ENCODE measurements at places on chromosomes 2 and 18.

GRCh38 chr18:39840406-39840805 lies 2114.6 kb upstream of the PIK3C3 start:
- no peak for DNase-seq

DNA sequence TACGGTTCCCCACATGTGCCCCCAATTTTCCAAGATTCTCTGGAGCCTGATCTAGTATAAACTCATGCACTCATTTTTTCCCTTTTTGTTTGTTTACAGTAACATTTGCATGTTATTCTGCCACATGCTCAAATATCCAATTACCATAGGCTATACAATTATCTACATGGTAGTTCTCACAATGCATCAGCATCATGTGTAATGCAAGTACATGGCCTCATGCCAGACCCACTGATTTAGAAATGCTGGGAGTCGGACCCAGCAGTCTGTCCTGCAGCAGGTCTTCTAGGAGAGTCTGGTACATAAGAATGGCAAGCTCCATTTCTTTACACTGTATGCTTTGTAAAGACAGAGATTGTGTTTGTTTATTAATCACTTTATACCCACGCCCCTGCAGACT lies 107.7 kb downstream of the CBLN2 start:
- DNase-seq = no peak

GRCh38 chr2:84927275-84927627 lies 21.8 kb downstream of the TMSB10 start:
- no peak for DNase-seq

- no peak for DNase-seq
Observed at GRCh38 chr2:7803515-7803914, 878.3 kb upstream of the ID2 start.

DNA sequence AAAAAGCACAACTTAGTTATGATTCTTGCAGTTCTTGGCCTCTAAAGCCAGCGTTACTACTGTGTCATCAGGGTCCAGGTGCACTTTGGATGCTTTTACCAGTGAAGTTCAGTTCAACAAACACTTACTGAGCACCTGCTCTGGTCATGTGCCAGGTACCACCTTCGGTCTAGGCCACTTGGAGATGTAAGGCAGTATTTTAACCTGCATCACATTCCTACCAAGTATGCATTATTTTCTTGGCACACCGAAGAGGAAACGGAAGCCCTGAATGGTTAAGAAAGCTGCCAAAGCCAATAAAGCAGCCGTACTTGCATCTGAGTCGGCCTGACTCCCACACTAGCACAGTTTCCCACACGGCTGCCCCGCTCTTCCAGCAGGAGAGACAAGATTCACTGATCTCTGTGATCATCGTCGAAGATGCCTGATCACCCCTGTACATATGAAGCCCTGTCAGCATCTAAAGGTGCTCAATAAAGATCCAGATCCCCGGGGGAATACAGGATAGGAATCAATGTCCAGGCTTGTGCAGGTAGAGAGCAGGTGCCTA lies 427.1 kb downstream of the EIPR1 start:
- no peak for DNase-seq

DNA sequence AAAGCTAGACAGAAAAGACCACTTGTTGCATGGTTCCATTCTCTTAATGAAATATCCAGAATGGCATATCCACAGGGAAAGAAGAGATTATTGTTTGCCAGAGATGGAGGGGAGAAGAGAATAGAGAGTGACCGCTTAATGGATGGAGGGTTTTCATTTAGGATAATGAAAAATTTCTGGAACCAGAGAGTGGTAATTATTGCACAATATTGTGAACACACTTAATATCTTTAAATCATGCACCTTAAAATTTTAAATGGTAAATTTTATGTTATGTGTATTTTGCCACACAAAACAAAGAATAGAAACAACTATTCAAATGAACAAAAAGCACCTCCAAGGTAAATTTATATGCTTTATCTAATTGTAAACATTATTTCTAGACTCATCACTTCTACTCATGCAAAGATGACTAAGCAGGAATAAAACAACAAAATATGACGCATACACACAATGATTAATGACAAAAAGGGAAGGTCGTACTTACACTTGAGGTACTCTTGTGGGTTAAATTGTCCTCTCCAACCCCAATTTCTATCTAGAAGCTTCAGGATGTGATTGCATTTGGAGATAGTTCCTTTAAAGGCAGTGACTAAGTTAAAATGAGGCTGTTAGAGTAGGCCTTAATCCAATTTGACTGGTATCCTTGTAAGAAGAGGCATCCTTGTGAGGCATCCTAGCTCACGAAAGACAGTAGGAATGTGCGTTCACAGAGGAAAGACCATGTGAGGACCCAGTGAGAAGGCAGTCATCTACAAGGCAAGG lies 18.7 kb upstream of the DHRS9 start:
- DNase-seq = no peak

DNA sequence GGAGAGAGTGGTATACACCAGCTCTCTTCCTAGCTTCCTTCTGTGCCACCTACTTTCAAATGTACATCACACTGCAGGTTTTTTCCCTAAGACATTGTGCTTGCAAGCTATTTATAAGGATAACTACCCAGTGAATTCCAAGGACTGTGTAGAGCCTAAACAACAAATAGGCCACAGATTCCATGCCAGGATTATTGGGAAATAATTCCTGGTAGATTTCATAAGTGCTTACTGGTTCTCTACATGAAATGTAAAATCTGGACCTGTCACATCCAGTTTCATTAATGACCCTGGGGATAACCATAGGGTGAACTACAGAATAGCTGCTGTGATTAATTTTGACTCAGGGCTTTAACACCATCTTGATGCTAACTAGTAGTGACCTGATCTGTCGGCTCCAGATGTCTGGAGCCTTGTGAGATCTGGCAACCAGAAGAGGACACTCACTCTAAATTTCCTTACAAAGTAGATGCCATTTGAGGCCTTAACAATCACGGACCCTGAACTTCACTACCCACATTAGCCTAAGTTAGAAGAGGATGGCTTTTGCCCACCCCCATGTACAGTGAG lies 34.3 kb upstream of the LGALSL start:
- DNase-seq = no peak

DNA sequence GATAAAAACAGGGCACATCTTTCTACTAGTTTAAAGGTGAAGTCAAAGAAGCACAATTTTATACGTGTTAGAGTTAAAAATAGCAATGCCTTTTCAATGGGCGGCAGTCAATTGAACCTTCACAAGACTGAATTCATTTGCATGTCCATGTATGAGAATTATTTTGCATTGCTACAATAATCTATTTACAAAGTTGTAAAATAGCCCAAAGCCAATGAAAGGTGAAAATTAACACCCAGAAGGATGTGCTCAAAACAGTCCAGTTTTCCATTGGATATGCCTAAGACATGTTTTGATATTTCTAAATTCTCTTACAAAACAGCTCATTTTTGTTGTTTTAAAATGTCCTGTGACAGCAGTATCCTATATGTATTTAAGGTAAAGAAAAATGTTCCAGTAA lies 425.1 kb upstream of the SYT4 start:
- DNase-seq = no peak

DNA sequence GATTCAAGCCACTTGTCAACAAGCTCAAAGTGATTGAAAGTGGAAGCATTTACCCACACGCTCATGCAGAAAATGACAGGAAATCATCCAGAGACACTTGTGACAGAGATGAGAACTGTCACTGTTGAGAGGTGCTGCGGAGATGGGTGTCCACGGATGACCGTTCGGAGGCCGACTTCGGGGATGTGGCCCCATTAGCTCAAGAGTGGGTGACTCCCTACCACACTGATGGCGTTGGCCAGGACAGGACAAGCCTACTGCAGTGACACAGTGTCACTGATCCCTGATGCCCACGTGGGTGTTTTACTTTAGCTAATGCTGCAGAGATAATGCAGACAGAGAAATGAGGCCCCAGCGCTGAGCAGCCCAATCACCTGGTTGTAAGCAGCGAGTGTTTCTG lies 81.5 kb upstream of the YWHAQ start:
- peak; percentile 21 for DNase-seq

DNA sequence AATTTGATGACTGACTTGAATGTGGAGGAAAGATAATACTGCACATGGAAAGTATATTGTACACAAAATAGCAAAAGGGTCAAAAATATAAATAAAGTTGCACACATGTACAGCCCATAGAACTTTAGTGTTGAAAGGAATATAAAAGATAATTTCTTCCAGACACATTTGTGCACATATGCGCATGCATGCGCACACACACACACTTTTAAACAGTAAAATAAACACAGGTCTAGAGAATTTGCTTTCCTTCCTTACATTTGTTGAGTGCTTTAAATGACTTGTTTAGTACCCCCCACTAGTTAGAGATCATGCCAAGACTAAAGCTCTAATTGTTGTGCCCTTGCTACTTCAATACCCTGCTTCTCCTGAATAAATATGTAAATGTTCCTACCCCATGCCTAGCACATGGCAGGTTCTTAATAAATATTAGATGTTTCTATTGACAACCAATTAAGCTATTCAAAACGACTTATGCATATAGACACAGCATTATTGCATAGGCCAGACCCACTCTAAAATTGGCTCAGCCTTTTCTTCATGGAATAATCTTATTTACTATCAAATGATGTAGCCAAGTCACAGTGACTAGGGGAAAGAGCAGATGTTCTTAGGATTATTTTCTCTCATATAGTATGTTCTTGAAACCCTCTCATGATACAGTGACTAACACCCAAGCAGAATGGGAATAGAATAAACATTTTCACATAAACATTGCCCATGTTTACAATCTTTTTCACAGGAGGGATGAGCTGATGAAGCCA lies 165.5 kb upstream of the ACVR2A start:
- no peak for DNase-seq

DNA sequence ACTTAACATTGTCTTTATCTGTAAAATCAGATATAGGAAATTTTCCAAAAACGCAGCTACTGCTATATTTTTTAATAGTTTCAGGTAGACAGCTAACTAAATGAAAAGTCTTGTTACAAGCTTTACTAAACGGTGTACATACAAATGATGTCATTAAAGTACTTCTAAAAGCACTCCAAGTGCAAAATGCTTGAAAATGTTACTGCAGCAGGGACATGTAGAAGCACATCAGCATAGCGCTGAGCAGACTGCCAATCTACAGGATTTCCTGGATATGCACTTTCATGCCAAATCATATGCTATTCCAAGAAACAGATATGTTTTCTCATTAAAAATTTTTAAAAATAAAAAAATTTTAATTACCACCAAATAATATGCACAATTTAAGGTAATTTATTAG lies 61.7 kb downstream of the SMAD2 start:
- DNase-seq = no peak

DNA sequence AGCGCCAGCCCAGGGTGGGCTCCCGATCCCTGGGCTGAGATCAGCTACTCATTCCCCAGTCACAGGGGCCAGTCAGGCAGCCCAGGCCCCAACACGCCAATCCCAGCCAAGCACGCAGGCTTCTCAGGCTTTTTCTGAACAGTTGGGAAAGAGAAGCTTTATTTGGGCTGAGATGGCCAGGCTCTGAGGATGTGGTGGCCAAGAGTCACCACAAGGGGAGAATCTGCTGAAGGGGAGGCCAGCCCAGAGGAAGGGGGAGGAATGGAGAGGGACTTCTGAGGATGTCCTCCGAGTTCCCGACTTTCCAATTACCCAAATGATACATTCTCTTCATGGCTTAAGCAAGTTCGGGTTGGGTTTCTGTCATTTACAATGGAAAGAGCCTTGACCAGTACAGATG lies 2.8 kb upstream of the DIPK1C start:
- DNase-seq = no peak

DNA sequence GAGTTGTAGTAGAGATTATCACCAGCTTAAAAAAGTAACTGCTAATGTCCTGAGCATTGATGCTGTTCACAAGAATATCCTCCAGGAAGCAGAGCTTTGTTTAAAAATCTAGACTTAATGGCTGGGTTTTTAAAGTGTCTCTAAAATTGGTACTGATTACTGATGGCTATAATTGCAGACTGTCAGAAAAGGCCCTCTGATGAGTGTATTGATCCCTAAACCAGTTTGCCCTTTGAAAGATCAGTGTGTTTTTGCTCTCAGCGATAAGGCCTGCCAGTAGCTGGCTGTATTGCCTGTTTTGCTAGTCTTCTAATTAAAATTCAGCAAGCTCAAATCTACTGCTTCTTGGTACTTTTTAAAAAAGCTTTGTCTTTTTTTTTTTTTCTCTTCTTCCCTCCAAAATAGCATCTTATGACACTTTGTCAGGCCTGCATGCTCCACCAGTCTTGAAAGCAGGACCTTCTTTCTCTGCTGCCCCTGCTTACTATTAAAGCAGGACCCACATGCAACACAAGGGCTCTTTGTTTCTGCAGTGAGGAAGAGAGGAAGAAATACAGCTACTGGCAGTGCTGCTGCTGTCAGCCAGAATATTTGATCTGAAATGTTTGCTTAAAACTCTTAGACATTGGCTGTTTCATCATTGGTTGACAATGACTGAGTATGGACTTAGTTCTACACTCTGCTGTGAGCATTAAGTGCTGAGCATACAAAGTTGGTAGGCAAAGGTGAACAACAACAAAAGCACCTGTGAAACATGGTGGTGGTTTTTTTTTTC lies 1.8 kb downstream of the SEC11C start:
- no peak for DNase-seq

DNA sequence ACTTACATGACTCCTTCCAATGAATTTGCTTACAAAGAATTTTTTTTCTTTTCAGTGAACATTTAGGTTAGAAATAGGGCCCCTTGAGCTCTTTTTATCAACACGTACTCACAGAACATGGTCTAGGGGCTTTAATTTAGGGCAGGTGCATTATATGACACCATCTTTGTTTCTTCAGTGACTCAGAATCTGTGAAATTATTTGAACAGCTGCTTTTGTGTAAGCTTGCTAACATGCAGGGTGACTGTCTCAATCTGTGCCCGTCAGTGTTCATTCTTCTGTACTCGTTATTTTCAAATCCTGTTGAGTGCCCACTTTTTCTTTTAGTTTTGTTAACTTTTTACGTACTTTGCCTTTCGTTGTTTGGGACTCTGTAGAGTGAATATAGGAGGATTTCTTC lies 52.8 kb upstream of the CABYR start:
- no peak for DNase-seq

GRCh38 chr2:54814389-54815147 lies 91.1 kb downstream of the EML6 start:
- no peak for DNase-seq

- DNase-seq = no peak
Observed at GRCh38 chr2:61410185-61410584, 60.7 kb downstream of the USP34 start.

- no peak for DNase-seq
Observed at GRCh38 chr2:225037415-225038230, 4.6 kb downstream of the DOCK10 start.

DNA sequence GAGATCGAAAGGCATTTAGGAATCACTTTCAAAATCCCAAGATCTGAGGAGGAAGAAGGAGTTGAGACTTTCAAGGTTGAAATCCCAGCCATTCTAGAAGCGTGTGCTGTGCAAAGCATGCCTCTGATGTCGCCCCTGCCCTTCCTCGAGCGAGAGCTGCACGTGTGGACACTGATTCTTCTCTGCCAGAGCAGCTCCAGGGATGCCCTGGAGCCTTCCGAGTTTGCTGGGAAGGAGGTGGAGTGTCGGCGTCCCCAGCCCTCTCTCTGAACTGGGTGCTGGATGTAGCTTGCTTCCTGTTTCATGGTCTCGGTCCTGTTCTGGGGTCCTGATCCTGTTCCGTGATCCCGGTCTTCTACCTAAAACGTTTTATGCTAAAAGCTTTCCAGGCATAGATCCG lies 76.1 kb downstream of the TWIST2 start:
- DNase-seq = no peak
